Activated T-cell treated with anti-CD3 and anti-CD28 coated beads for 1 hour (primary cell): ENCODE measurements at places on chromosomes 13 and 19.

- DNase-seq, result no peak
Observed at GRCh38 chr13:40215311-40215710, 451.1 kb downstream of the FOXO1 start.

DNA sequence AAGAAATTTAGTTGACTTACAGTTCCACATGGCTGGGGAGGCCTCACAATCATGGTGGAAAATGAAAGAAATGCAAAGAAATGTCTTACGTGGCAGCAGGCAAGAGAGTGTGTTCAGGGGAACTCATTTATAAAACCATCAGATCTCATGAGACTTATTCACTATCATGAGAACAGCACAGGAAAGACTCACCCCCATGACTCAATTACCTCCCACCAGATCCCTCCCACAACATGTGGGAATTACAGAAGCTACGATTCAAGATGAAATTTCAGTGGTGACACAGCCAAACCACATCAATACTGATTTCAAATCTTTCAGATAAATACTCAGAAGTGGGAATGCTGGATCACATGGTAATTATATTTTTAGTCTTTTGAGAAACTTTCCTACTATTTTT is 1357.9 kb downstream of the SLITRK5 start:
- DNase-seq, result no peak

- no peak for DNase-seq
Observed at GRCh38 chr19:44866664-44867063, 20.6 kb downstream of the NECTIN2 start.

GRCh38 chr19:56105090-56105701 is 15.9 kb downstream of the ZNF787 start:
- peak; percentile 43 for DNase-seq

GRCh38 chr19:33063356-33063752 is 1.3 kb downstream of the RHPN2 start:
- no peak for DNase-seq

DNA sequence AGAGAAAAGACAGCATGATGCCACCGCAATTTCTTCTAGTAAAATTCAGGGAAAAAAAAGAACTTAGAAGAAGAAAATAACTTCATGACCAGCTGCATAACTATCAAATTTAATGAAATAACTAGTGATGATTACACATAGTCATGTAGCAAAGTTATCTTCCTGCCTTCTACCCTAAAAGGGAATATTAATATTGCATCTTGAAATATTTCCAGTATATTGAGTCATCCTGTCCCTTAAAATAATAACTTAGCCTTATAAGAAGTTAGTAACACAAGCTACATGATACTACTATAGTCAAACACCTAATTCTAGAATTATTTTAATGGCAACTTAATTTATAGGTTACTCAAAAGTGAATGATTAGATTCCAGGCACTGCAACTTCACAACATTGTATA is 289.2 kb downstream of the KLF12 start:
- DNase-seq, result no peak
